Pancreas (tissue), 10 donors: ENCODE measurements at places on chromosomes 16 and 17. TPM values are rescaled to one million over a fixed set of nuclear protein-coding genes. Genes with fewer than 3 reads are reported as not detected.

- DNase-seq, result no peak
These were observed 5.8 kb downstream of the KIF18B start for GRCh38 chr17:44941712-44942331.

DNA sequence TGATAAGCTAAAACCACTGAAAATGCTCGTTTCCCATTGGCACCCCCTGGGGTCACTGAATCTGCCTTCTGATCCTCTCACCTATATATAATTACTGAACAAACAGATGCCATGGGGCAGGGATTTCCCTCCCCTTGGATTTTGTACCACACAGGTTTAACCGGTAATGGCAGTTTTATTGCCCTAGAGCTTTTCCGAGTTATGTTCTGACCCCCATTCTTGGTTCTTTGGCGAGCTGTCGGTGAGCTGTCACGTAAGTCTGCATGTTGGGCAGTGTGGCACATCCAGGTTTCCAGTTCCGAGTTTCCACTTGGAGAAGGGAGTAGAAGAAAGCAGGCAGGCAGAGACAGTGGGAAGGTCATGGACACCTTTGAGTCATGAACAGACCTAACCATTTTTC lies 7.1 kb downstream of the TMEM97 start:
- no peak for DNase-seq

The KRT27 gene
- polyA plus RNA-seq, result not detected

The ATP1B2 gene
- 1.3 TPM for polyA plus RNA-seq

The TP53TG3F gene
- polyA plus RNA-seq, result not detected

- DNase-seq, result peak; percentile 26
These were observed 23.2 kb downstream of the DYNC1LI2 start for GRCh38 chr16:66728117-66728787.

The CDRT4 gene
- polyA plus RNA-seq, result 31.6 TPM

GRCh38 chr16:12010388-12011251 lies 34.1 kb downstream of the SNX29 start:
- no peak for DNase-seq

The B3GNT9 gene
- polyA plus RNA-seq, result 3.0 TPM

The C1QBP gene
- polyA plus RNA-seq, result 68.2 TPM

The CCL17 gene
- not detected for polyA plus RNA-seq

DNA sequence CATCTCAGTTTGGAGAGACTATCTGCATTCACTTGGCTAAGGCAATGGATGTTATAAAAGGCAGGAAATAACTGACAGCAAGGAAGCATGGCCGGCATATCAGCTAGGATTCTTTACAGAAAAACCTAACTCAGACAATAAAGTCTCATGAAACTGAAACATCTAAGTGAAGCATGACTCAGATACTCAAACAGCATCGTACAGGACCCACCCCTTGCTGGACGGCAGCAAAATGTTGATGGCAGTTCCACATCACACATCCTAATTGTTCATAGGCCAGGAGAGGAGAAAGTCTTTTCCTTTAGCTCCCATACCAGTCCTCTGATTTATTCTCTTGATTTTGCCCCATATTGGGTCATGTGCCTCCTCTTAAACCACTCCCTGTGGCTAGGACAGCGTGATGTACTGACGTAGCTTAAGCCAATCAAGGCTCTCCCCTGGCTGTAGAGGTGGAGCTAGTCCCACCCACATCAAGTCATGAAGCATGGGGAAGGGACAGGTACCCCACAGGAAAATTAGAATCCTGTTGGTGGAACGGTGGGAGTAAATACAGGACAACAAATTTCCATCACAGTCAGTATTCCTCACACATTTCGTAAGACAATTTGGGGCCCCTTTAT lies 178.9 kb downstream of the IRX3 start:
- no peak for DNase-seq

DNA sequence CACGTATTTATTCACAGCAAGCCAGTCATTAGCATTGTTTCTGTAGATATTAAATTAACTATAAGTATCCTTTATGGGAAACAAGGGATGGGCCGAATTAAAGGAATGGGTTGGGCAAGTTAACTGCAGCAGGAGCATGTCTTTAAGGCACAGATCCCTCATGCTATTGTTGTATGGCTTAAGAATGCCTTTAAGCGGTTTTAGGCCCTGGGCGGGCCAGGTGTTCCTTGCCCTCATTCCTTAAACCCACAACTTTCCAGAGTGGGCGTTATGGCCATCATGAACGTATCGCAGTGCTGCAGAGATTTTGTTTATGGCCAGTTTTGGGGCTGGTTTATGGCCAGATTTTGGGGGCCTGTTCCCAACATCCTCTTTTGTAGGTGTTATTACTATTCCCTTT lies 9.1 kb downstream of the PHKB start:
- DNase-seq, result no peak

DNA sequence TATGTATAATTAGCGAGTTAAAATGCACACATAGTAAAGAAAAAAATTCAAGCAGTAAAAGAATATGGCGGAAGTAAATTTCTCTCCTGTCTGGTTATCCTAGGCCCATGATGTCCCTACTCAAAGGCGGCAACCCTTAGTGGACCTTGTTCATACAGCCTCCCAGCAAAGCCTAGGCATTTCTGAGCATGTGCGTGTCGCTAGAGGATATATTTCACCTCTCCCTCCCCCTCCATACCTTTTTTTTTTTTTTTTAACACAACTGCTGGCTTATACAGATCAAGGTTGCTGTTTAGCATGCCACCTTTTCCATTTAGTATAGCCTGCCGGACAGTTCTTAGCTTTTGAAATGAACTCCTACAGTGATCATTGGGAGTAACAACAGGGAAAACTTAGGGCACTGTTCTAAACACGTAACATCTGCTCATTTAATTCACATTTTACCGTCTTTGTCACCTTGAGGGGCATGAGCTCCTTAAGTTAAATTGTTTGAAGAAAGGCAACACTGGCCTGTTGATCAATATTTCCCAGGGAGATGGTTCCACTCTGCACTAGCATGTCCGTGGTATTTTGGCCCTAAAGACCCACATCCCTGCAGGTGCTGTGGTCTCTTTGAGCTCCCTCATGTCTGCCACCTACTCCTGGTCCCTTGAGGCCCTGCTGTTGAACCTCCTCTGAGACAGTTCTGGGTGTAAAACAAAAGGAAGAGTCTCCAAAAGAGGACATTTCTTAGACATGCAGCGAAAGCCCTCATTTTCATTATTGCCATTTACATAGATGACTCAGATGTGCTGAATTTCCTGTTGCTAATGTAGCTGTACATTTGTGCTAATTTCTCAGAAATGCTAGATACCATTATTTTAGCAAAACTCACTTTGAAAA lies 4.1 kb upstream of the TNFRSF13B start:
- DNase-seq, result no peak

The KLHDC4 gene
- 82.1 TPM for polyA plus RNA-seq

The LRRC36 gene
- polyA plus RNA-seq, result 16.4 TPM

DNA sequence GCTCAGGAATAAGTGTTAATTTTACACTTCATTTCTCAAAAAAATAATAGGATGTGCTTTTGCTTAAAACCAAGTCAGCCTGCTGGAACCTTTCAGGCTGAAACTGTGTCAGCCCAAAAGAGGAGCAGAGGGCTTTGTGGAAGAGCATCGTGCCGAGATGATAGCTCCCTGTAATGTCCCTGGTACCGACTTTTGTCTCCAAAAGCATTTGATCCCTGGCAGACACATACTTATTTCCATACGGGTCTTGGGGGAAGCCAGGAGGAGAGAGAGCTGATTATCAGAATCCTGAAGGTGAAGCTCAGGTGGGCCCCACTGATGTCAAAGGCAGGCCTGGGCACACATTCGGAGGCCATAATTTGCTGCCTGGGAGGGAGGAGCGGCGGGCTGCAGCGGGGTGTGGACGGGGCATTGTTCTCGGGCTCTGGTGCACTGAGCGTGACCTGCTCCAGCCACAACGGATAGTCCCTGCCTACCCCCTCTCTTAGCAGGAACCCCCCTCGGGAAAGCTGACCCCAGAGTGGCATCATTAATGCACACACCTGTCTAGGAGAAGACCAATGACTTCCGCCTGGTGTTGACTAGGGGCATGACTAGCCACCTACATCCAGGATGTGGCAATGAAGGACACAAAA lies 155.9 kb downstream of the C16orf78 start:
- no peak for DNase-seq

DNA sequence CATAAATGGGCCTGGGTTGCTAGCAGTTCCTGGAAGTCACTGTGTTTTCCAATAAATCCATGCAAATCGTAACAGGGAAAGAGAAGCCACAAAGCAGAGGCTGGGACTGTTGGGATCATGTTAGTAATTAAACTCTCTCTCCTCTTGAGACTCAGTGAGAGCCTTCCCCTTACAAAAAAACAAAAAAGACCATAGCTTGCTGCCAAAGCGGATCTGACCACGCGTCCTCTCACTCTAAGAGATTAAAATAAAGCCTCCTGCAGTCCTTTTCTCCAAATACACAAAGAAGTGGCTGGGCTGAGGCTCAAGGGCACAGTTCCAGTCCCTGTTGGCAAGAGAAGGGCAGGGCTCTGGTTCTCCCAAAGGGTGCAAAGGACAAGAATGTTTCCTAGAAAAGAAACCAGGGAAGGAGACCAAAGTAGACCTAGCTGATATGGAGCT lies 38.5 kb downstream of the PIGL start:
- DNase-seq, result peak; percentile 71

The KRTAP9-2 gene
- not detected for polyA plus RNA-seq

The SRL gene
- polyA plus RNA-seq, result 0.40 TPM

GRCh38 chr17:45241328-45242028 lies 19.8 kb downstream of the FMNL1 start:
- peak; percentile 79 for DNase-seq

The MEIOB gene
- polyA plus RNA-seq, result not detected

GRCh38 chr16:81532491-81533174 lies 88.0 kb downstream of the CMIP start:
- DNase-seq, result peak; percentile 81

The DNASE1L2 gene
- polyA plus RNA-seq, result 3.4 TPM

- DNase-seq, result no peak
These were observed 9.7 kb downstream of the C17orf78 start for GRCh38 chr17:37385474-37385990.

- no peak for DNase-seq
These were observed 29.4 kb downstream of the HMOX2 start for GRCh38 chr16:4505356-4506147.

- no peak for DNase-seq
These were observed 197.8 kb upstream of the CHMP6 start for GRCh38 chr17:80793851-80794267.

The HCRT gene
- not detected for polyA plus RNA-seq

- DNase-seq, result peak; percentile 77
These were observed 429 bp downstream of the KIF1C start for GRCh38 chr17:4998027-4998731.

DNA sequence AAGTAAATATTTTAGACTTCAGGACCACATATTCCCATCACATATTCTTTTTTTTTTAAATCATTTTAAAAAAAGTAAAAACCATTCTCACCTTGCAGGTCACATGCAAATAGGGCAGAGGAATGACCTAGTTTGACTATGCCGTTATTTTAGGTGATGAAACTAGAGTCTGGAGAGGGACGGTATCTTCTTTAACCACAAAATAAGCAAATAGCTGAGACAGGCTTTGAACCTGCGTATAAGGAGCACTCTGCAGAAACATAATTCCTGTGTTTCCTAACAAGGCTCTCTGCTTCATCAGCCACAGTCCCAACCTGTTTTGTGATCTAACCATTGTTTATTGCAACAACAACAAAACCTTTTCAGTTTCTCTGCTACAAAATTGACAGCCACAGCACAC lies 121.5 kb downstream of the PCTP start:
- no peak for DNase-seq

The CDH15 gene
- polyA plus RNA-seq, result 1.8 TPM

The CHAD gene
- 13.4 TPM for polyA plus RNA-seq

The TMEM132E gene
- polyA plus RNA-seq, result 1.1 TPM

DNA sequence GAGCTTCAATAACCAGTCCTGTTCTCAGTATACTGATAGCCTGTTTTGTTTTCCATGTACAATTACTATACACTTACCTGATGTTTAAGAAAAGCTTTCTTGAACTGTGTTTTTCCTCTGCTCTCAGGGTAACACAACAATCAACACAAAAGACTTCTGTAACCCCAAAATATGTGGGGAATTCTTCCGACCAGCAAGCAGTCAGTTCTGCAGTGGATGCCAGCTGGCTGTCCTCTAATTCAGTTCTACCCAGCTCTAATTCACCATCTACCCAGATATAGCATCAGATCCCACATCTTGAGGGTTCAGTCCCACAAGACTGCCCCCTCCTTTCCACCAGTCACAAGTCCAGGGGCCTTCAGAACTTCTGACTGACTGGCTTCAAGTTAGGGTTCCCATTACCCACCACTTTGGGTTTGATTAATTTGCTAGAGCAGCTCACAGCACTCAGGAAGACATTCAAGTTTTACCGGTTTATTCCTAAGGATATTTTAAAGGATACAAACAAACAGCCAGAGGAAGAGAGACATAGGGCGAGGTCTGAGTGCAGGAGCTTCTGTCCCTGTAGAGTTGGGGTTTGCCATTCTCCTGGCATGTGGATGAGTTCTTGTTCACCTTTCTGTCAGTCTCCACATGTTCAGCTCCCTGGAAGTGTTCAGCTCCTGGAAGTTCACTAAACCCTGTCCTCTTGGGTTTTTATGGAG lies 178.2 kb downstream of the CHD9 start:
- no peak for DNase-seq

- DNase-seq, result no peak
These were observed 2.2 kb upstream of the NF1 start for GRCh38 chr17:31092475-31093064.
